ENCODE measurements at places on chromosomes 16 and 17.

GRCh38 chr17:75108193-75108592, 1.6 kb upstream of the ARMC7 start:
- no peak for DNase-seq

- DNase-seq: no peak
These were observed 3.0 kb downstream of the PHF12 start for GRCh38 chr17:28948342-28948741.

DNA sequence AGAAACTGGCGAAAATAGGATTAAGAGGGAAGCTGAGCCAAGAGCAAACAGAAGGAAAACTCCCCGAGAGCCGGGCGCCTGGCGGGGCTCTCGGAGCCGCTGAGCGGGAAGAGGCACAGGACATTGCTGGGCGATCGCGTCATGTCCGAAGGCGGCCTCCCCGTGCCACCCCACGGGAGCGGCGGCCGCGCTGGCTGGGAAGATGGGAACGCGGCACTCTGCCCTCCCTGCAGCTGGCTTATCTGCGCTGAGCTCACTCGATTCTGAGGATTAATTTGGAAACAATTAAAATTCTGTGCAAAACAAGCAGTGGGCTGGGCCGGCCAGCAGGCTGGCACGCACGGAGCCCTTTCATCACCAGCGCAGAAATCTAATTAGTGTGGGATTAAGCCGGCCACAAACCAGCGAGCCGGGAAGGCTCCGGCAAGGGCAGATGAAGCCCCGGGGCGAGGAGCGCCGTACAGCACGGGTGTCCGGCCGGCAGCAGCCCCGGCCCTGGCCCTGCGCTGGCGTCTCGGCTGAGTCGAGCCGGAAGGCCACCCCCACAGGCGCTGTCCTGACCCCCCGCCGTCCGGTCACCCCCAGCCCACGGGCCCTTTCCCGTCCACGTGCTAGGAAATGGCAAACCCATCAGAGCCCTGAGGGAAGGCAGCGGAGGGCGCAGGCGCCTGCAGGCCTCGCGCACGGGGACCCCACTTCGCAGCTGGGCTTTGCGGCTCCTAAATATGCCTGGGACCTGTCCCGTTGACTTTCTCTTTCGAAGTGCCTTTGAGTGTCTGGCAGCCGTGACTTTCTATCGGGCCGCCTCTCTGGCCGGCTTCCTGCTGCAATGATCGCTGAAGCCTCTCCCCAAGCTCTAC, 37.9 kb downstream of the SOX8 start:
- no peak for DNase-seq

- no peak for DNase-seq
These were observed 6.0 kb upstream of the CCL4L2 start for GRCh38 chr17:36204724-36205500.

- no peak for DNase-seq
These were observed 77.3 kb downstream of the WIPI1 start for GRCh38 chr17:68379692-68380677.
